ENCODE measurements at places on chromosomes 6 and 20.

GRCh38 chr20:43839793-43840199, 74.9 kb upstream of the TOX2 start:
- DNase-seq = no peak

- no peak for DNase-seq
Measured at GRCh38 chr6:68728159-68728979, 93.3 kb downstream of the ADGRB3 start.

DNA sequence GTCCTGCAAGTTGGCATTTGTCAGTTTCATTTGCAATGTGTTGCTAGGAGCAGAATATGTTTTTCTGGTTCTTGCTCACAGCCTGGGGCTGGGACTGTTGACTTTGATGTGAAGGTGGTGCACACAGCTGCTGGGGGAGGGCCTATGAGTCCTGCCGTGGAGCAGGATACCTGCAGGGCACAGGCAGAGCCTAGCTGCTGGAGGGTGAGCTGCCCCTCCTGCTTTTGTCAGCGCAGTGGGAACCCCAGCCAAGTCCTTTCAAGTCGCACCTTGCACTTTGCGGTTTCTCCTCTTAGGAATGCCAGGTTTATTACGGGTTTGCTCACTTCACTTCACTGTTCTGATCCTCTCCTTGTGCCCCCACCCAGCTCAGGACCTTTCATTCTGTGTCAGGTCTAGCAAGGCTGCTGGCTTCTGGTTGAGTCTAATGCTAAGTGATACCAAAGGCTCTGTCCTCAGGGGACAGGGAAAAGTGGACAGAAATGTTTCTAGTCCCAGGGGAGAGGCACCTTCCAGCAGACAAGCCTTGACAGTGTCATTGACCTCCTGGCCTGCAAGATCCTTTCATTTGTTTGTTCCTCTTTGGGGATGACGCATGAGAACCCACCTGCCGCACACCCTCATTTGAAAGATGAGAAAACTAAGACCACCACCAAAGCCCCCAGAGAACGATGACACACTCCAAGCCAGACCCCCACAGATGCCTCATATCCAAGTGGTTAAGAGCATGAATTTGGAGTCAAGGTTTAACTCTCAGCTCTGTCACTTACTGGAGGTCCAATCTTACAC, 2.7 kb upstream of the SPO11 start:
- DNase-seq = no peak

GRCh38 chr20:9329355-9330101, 184.9 kb upstream of the LAMP5 start:
- no peak for DNase-seq

DNA sequence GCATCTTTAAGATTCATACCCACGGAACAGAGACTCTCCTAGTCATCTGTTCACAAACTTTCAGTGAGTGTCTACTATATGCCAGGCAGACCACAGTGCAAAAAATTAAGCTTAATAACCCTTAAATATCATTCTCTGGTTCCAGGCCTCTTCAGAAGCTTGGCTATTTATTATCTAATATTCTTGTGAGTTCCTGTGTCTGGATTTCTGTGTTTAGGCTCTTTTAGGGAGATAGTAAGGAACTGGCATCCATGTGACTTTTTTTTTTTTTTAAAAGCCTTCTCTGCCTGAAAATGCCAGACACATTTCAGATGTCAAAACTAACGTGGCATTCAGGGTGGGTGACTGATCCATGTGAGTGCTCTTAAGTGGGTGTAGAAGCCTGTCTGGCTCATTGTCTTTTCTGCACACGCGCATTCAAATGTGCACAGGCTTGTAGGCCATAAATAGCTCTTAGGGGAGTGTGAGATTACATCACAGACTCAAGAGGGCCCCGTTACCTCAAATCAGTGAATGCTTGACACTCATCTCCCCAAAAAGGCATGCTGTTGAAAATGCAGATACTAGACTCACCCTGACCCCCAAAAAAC, 141.9 kb downstream of the GMPR start:
- no peak for DNase-seq

DNA sequence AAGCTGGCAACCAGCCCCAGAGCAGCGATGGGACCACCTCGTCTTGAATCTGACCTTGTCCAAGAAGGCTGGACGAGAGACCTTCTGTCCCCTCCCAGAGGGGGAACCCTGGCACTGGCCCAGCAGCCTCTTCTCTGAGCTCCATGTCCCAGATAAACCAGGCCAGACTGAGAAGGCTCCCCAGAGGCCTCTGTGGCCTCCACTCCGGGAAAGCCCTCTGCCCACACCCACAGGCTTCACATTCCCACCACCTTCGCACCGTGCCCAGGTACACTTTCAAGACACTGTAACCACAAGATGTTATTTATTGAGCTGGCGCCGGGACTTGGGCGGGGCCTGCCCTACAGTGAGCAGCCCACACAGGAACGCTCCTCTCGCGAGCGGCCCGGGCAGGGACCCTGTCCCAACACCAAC, 33.2 kb downstream of the ADA start:
- DNase-seq = no peak

GRCh38 chr20:40892642-40893041, 136.0 kb upstream of the TOP1 start:
- no peak for DNase-seq

GRCh38 chr6:104969785-104970581, 13.1 kb downstream of the LIN28B start:
- DNase-seq = no peak

DNA sequence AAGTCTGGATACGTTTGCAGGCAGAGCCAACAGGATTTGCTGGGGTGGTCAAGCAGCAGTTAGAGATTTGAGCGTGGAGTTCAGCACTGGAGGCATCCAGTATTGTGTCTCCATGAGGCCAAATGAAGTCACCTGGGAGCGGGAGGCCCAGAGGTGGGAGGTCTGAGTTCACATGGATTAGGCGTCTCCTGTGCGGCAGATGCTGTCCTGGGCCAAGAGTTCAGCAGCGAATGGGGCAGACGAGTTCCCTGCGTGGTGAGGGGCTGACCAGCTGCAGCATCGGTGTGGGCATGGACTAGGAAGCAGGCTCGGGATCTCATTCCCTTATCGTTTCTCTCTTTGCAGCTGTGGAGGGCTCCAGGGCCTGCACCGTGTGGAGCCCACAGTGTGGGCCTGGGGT, 66.2 kb downstream of the BCAS4 start:
- DNase-seq = no peak

- no peak for DNase-seq
Measured at GRCh38 chr6:44668976-44669934, 281.7 kb downstream of the CDC5L start.

DNA sequence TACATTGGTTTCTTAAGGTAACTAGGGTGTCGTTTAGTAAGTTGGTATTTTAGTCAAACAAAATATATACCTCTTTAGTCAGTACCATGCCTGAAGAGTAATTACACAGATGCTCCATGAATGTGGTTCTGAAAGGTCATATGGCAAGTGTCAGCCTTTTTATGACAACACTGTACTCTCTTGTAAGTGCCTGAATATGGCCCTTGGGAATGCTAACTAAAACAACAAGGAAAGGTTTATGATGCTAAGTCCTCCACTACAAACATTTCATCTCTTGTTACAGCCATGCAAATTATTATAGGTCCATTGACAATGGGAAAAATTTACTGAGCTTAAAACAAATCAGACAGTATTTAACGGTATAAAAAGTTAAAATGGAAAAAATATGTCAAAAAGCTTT, 39.0 kb upstream of the SUPT3H start:
- no peak for DNase-seq

GRCh38 chr20:62931464-62931863, 5.2 kb upstream of the DIDO1 start:
- DNase-seq = no peak

DNA sequence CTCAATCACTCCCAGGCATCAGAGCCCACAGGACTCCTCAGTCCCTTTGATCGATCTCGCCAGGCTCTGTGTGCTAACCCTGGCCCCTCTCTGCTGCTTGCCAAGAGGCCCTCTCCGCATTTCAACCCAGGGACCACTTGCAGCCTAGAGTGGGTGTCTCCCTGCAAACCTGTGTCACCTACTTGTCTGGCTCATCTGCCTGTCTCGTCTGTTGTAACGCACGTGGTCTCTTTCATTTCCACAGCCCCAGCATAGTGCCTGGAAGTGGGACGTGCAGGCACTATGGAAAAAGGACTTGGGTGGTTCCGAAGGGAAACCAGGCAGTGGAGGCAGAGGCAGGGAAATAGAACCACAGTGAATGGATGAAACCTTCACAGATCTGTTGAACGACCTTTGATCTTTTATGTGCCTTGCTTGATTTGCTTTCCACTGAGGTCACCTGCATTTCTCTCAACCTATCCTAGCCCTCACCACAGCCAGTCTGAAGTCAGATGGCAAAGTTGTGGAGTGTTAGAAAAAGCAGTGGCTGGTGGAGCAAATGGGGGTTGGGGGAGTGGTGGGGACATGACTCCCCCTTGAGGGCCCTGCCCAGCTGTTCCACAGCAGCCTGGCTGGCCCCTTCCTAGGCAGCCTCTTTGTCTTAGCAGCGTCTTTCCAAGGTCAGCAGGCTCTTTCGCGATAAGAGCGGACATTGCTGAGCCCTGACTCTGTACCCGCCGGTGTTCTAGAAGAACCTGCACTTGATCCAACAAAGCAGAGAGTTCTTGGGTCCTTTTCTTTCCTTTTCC, 55.8 kb upstream of the TAGAP start:
- DNase-seq = no peak

DNA sequence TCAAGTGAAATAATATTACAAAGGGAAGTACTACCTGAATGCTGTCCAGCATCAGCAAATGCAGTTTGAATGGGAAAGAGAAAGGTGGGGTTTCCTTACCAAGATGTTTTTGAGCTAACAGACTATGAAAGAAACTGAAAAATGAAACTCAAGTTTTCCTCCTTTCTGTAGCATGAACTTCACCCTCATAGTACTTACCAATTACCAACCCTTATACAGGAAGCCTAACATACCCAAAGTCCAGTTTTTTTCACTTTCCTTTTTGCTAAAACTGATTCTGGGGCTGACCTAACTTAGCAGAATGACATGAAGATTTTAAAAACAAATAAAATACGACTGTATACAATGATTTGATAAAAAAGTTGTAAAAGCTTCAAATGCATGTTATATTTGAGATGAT, 5.2 kb downstream of the ZNFX1 start:
- no peak for DNase-seq

GRCh38 chr6:33392595-33392948, 949 bp downstream of the KIFC1 start:
- DNase-seq = no peak

GRCh38 chr6:113758826-113759574, 98.1 kb upstream of the MARCKS start:
- DNase-seq = no peak

GRCh38 chr6:113854531-113855499, 2.3 kb upstream of the MARCKS start:
- DNase-seq = peak; percentile 84

DNA sequence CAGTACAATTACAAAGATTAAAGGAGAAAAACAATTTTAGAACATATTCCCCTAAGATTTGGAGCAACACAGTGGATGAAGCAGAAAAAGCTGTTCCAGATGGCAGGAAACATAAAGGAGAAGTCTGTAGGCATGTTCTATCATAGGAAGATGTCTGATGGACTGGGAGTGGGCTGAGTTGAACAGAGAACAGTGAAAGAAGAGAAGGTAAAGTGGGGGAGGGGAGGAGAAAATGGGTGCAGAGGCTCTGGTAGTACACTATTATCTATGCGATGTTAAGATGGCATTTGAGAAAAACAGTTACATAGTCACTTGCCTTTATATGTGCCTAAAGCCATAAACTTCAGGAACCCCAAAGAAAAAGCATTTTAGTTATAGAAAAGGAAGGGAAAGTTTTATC, 4.2 kb upstream of the PHIP start:
- DNase-seq = no peak

DNA sequence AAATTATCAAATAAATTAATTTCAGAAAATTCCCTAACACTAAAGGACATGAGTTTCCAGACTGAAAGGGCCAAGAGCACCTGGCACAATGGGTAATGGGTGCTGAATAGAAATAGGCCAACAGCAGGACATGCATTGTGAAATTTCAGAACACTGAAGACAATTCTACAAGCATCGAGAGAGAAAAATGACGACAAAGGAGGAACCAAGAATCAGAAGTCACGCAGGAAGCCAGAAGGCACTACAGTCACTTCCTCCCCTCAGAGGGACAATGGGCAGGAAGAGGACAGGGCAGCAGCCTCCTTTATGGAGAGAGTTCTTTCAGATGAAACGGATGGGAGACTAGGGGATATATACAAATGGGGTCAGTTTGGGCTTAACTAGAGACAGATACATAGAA, 29.6 kb downstream of the PCNA start:
- no peak for DNase-seq

DNA sequence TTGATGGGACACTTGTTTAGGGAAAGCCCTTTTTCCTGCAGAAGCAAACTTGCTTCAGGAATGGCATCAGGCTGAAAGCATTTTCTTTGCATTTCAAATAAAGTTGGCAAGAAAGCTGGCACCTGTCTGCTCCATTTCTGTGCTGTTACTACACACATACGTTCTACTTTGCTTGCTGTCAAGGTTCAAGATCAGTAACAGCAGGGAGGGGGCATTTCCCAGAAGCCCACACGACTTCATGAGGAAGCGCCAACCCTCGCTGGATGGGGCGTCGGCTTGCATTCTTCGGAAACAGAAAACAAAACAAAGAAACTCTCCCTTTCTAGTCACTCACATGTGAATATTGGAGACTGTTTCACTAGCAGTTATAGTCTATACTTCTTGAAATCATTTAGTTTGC, 46.4 kb downstream of the AKAP12 start:
- DNase-seq = no peak

- DNase-seq = no peak
Measured at GRCh38 chr6:12010635-12011275, 1.4 kb upstream of the HIVEP1 start.
